ENCODE measurements at places on chromosomes 11 and 22. TPM values are rescaled to one million over a fixed set of nuclear protein-coding genes. Genes with fewer than 3 reads are reported as not detected.
A peak's percentile ranks its signal among the peaks of the same experiment; 100 is the strongest.

Gene FKBP2
- total RNA-seq: 120 TPM

GRCh38 chr11:72722050-72722748 lies 30.0 kb downstream of the ARAP1 start:
- DNase-seq: peak; percentile 91

Gene GP1BB
- 5.4 TPM for total RNA-seq

- no peak for DNase-seq
These were observed 51.6 kb downstream of the ETS1 start for GRCh38 chr11:128535468-128536457.

- peak; percentile 76 for DNase-seq
These were observed 29.2 kb upstream of the PLET1 start for GRCh38 chr11:112289588-112290492.

Gene HBB
- total RNA-seq: 65.9 TPM

Gene SPDYC
- total RNA-seq: not detected

DNA sequence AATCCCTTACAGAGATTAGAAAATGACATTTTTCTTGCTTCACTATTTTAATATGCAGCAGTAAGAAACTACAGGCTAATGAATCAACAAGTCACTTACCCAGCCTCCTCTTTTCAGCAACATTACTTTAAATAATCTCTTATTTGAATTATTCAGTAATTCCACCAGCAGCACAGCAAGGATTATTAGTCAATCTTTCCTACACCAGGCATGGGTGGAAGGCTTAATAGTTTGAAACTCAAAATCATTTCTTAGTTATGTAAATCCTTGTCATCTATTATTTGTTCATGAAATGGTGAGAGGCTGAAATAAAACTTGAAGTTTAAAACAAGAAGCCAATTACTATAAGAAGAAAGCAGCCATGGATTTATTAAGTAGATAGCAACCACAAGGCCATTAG lies 530.5 kb downstream of the KCNA4 start:
- DNase-seq: no peak

Gene EMID1
- total RNA-seq: 7.0 TPM

DNA sequence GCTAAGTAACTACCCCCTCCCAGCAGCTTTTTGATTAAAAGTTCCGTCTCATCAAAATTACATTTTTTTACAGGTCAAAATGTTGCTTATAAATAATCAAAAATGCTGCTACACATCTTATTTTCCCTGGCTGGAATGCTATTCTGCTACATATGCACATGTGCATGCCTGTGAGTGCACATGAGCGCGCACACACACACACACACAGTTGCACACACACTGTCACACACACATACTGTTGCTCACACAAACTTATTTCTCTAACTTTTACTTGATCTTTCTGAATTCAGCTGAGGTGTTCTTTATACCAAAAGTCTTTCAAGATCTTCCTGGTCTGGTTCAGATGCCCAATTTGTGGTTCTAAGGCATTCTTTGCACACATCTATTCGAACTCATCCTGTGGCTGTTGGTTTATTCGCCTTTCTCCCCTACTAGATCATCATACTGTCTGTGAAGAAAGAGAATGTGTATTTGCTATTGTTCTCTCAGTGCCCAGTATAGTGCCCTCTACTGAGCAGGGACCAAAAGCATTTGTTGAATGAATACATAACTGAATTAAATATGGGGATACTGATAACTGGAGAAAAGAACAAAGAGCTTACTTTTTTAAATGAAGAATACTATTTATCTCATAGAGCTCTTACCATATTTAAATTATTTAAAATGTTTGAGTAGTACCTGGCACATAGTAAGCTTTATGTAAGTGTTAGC lies 68.1 kb upstream of the CCDC179 start:
- no peak for DNase-seq

Gene ZNF280A
- total RNA-seq: not detected

Gene PNPLA5
- total RNA-seq: not detected

DNA sequence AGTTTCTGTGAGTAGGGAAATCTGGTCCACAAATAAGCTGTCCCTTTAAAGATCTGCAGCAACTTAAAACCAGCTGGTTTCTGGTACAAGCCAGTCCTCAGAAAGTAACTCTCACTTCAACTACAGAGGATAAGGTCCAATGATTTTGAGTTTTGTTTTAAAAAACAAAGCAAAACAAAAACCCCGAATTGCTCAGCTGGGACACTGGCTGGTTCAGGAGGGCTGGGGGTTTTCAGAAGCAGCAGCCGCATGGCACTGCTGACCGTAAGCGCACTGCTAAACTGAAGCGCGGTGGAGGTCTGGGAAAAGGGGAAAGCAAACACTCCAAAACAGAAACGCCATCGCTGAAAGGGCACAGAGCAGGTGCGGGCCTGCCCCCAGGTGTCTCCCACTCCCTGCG lies 59.7 kb downstream of the MICAL3 start:
- no peak for DNase-seq

DNA sequence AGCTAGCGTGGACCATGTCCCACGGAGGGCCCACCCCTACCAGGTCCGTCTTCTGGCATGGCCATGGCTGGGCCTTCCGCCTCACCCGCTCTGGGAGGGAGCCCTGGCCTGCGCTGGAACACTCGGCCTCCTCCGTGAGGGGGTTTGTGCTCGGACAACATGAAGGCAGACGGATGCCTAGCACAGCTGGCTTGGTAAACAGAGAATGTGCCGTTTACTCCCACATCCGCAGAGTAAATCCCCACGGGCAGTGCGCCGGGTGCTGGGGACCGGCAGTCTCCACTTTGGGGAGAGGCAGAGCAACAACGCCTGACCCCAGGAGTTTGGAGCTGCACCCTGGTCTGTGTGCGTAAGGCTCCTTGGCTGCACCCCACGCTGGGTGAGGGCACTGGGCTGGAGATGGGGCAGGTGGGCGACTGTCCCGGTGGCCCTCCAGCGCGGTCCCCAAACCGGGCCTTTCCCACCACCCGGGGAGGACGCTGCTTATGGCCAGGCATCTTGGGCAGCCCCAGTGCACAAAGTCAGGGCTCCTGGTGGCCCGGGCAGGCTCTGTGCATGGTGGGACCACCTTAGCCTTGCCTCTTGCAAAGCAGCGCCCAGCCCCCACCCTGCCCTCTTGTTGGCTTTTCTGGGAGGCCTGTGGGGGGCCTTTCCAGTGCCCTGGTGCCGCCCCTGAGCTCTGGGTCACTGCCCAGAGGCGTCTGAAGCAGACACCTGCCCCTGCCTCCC lies 30.7 kb upstream of the MUC5AC start:
- DNase-seq: no peak
